Fibroblast of skin of scalp (primary cell): ENCODE measurements at places on chromosomes 7 and 10.

DNA sequence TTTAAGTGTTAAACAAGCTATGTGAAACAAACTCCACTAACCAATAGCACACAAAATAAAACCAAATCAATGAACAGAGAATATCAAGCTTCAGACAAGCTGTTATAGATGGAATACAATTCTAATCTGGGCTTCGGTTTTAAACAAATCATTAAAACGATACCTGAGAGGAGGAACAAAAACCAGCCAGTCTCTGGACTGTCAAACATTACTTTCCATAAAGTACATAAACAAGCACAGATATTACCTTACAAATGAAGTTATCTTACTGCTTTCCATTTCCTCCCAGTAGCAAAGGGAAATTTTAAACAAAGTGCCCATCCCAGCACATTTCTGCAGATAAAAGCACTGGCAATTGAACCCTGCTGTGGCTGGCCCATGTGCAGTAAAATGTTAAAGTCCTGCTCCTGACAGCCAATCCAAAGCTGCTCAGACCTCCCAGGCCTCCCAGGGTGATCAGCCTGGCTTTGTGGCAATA lies 128.0 kb downstream of the NRCAM start:
- DNase-seq = no peak

DNA sequence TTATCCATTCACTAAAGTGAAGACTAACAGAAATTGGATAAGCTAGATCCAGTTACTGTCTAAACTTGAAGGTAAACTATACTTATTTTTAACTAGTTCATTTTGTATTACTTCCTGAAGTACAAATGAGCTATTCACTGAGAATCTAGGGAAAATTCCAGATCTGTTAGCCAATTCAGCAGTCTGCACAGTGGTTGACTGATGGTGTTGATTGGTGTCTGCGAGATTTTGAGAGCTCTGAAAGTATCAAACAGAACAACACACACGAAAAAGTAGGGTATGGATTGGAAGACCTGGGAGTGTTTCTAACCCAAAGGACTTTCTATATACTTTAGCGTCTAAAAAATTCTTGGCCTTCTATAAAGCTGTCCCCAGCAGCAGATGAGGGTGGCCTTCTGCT lies 33.6 kb upstream of the AGR2 start:
- DNase-seq = peak; percentile 29

- DNase-seq = no peak
These were observed 83.9 kb upstream of the ANK3 start for GRCh38 chr10:60473557-60473956.

DNA sequence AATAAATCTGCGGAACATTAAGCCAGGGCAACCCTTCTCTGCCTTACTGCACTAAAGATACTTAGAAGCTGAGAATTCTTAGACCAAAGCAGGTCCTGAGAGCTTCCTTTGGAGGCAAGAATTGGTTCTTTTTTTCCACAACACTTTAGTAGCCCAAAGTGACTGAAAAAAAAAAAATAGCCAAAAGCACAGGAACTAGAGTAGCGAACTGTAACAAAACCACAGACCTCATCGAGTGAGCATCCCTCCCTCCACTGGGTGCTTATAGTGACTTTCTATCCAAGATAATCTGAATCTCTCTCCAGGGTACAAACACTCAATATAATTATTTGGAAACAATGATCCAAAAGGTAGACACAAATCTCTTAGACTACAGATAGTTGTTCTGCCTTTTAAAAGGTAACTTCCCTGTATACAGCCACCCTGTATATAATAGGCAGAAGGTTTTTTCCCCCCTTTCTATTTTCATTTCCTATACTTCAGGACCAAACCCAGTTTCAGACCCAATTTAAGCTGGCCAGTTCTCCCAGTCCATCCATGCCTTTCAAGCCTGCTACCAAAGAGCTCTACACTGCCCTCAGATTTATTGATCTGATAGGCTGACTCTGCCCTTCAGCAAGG lies 31.6 kb upstream of the KCNIP2 start:
- no peak for DNase-seq

DNA sequence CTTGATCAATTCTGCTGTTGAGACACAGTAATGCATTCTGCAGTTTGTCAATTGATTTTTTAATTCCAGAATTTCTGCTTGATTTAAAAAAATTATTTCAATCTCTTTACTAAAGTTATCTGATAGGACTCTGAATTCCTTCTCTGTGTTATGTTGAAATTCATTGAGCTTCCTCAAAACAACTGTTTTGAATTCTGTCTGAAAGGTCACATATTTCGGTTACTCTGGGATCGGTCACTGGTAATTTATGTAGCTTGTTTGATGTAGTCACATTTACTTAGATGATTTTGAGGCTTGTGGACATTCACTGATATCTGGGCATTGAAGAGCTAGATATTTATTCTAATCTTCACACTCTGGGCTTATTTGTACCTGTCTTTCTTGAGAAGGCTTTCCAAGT lies 67.2 kb upstream of the NME8 start:
- no peak for DNase-seq
